ENCODE measurements at places on chromosomes 12 and 14. TPM values are rescaled to one million over a fixed set of nuclear protein-coding genes. Genes with fewer than 3 reads are reported as not detected.

The OR4E2 gene
- not detected for total RNA-seq

The CMA1 gene
- total RNA-seq: not detected

The OR4K13 gene
- total RNA-seq: not detected

The DLGAP5 gene
- total RNA-seq: 33.8 TPM

The NTN4 gene
- 26.1 TPM for total RNA-seq

The RECQL gene
- total RNA-seq: 79.0 TPM

The NEUROD4 gene
- not detected for total RNA-seq

The AQP2 gene
- not detected for total RNA-seq

The SCNN1A gene
- total RNA-seq: under 0.01 TPM

The TAS2R30 gene
- total RNA-seq: 6.6 TPM

The KRT8 gene
- total RNA-seq: 0.98 TPM

The RTL1 gene
- total RNA-seq: not detected

The CRIP2 gene
- 24.6 TPM for total RNA-seq

The SLCO1B1 gene
- total RNA-seq: not detected

The TXNDC16 gene
- 4.0 TPM for total RNA-seq

The PLEKHD1 gene
- not detected for total RNA-seq

The OTX2 gene
- total RNA-seq: not detected
